ENCODE measurements at places on chromosomes 4 and X.

DNA sequence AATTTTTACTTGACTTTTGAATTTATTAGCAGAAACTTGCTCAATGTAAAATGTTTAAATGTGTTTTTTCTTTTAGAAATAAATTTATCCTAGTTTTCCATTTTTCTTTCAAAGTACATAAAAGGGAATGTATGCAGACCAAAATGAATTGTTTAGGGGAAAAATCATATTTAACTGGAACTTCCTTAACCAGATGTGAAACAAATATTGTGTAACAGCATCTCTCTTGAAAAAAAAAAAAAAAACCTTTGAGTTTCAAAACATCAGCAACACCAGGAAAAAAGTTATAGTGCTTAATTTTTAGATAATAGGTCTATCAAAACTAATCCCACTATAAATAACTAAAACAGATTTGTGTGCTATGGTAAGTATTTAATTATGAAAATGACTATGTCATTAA lies 14.5 kb upstream of the CCNA2 start:
- DNase-seq, result no peak

GRCh38 chrX:151985955-151986354 lies 11.5 kb upstream of the GABRE start:
- DNase-seq, result no peak

GRCh38 chr4:152967907-152968306 lies 31.8 kb downstream of the FHDC1 start:
- DNase-seq, result no peak

GRCh38 chr4:155666344-155667221 lies at the start of gene GUCY1A1:
Gene GUCY1A1, plus strand, starts transcription at chr4:155666848. Its CDS starts 30,020 bp downstream, at chr4:155696868.
- DNase-seq, result no peak

GRCh38 chr4:3494462-3494871 lies 31.4 kb downstream of the DOK7 start:
- peak; percentile 30 for DNase-seq

DNA sequence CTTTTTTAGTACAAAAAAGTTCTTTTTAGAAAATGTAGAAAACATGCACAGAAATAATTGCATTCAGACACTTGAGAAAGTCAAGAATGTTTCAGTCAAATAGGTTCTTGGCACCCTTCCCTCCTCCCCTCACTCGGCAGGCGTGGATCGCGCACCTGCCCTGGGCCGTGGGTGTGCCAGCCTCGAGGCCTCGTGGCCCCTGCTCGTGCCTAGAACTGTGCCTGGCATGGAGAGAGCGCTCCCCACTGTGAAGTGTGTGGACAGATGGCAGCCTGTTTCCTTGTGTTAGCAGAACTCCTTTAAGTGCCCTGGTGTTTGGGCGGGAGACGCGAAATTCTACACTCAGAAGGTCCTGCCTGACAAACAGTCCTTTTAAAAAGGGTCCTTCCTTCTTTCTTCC lies 14.7 kb downstream of the RGS12 start:
- no peak for DNase-seq

DNA sequence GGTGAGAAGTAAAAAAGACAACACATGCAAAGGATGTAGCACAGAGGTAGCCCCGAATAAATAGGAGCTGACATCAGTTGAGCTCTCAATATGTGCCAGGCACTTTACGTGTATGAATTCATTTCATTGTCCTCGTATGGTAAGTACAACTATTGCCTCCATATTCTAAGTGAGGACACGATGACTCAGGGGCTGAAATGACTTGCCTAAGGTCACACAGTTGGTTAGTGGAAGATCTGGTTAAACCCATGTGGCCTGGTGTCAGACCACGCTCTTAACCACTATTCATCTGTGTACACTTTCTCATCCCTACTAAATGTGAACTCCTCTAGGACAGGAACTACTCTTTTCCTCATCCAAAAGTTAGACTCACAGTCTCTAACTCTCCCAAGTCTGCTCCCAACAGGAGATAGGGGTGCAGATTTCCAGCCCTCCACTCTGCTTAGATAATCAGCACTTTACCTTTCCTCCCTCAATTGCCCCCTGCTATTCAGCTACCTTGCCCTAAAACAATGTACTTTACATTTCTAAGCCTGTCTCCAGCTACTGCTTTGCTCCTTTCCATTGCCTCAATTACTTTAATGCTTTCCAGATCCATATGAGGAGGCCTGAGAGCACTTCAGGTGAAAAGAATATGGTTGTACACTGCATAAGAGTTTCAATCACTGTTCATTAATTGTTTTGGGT lies 58.8 kb upstream of the LHFPL1 start:
- DNase-seq, result no peak

DNA sequence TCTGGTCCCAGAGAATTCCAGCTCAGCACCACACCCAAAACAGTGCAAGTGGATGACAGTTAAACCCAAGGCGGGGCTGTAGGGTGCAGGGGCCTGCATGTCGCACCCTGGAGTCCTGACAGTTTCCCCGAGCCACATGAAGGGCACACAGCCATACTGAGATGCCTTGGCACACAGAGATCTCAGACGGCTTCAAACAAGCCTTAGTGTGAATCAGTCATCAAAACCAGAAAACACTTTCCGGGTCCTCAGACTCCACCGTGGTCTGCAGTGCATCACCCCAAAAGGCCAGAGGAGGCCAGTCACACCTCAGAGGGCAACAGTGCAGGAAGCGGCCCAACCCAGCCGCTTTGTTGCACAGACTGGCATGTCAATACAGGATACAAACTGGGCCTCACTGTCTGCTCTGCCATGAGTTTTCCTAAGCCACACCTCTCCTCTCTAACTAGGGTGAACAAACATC lies 64.6 kb upstream of the ENPP6 start:
- DNase-seq, result peak; percentile 54

DNA sequence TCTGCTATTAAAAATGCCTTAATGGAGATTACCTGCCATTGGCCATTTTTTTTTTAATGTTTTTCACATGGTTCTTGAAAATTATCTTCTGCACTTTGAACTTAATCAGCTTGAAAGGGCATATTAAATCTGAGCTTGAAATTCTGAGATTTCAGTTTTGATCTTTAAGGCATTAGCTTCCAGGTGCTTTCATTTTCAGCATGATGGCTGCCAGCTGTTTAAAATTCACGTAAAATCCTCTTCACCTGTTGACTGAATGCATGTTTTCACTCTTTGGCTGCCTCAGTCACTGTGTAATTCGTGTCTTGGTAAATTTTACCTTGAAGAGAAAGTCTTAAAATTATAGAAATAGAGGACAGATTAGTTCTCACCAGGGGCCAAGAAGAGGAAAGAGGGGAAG lies 39.6 kb downstream of the SMAD1 start:
- no peak for DNase-seq

DNA sequence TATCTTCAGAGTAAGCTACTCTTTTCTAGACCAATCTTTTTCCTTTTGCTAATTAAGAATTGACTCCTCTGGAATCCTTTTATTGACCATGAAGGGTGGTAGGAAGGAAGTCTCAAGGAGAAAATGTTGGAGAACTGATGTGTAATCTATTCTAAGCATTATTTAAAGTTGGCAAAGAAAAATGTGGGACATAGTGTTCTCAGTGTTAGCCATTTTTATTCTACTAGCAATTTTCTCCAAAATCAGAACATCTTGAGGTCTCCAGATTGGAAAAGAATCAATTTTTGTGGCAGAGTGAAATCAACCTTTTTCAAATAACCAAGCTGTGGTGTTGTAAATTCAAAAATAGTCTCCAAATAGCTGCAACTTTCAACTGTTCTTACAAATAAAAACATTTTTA lies 18.4 kb upstream of the DMP1 start:
- no peak for DNase-seq

- DNase-seq, result no peak
Observed at GRCh38 chrX:41664908-41665307, 23.9 kb upstream of the GPR34 start.

GRCh38 chr4:37392521-37393255 lies 148.1 kb downstream of the NWD2 start:
- DNase-seq, result no peak

GRCh38 chrX:20906571-20906970 lies 467.6 kb upstream of the CNKSR2 start:
- no peak for DNase-seq

DNA sequence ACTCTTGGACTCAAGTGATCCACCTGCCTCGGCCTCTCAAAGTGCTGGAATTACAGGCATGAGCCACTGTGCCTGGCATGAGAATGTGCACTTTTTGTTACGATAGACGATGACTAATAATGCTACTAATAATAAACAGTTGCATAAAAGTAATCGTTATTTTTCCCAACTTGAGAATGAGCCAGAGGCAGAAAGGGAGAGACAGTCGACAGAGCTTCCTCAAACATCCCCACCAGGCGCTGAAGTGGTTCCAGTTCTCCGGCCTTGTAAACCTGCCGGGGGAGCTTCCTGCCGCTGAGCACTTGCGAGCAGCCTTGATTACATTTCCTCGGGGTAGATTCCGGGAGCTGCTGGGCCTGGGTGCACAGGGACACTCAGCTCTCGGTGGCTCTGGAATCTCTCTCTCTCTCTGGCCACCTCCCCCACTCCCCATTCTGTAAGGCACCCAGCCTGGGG lies 8.9 kb upstream of the HTRA3 start:
- no peak for DNase-seq

DNA sequence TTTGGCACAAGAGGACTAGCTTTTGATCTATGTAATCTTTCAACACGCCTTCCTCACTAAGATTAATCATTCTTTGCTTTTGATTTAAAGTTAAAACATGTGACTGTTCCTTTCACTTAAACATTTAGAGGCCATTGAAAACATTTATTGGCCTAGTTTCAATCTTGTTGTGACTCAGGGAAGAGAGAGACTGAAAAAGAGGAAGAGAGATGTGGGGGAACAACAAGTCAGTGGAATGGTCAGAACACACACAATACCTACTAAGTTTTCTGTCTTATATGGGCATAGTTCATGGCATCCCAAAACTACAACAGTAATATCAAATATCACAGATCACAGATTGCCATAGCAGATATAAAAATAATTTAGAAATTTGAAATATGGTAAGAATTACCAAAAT lies 812.9 kb upstream of the AGA start:
- DNase-seq, result no peak

DNA sequence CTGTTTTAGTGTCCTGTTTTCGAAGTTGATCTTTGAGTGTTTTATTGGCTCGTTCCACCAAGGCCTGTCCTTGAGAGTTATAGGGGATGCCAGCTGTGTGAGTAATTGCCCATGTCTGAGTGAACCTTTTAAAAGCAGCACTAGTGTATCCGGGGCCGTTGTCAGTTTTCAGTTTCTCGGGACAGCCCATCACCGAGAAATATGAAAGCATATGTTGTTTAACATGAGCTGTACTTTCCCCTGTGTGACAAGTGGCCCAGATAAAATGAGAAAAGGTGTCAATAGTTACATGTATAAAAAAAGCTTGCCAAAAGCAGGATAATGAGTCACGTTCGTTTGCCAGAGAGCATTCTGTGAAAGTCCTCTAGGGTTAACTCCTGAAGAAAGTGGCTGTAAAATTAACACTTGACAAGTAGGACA lies 48.6 kb upstream of the RASSF6 start:
- DNase-seq, result peak; percentile 92

DNA sequence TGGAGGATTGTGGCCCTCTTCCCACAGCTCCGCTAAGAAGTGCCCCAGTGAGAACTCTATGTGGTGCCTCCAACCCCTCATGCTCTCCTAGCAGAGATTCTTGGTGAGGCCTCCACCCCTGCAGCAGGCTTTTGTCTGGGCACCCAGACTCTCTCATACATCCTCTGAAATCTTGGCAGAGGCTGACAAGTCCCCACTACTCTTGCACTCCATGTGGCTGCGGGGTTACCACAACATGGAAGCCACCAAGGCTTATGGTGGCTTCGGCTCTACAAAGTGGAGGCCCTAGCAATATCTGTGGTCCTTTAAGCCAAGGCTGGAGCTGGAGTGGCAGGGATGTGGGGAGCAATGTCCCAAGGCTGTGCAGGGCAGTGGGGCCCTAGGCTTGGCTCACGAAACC lies 255.2 kb downstream of the COX7B2 start:
- no peak for DNase-seq

DNA sequence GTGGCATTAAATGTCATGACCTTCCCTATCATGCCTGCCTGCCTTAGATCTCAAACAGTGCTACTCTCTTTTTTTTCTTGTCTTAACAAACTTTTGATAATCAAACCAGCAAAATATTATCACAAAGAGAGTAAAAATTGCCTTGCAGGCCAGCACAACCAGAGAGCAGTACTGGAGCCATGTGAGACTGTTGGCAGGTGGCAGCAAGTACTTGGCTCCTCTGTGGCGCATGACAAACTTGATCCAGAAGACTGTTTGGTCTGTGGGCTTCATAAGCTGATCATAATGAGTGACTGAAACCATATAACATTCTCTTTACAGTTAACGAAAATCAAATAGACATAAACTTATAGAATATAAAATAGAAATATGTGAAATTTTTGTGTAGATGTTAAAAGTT lies 33.3 kb upstream of the UGT2A3 start:
- no peak for DNase-seq

DNA sequence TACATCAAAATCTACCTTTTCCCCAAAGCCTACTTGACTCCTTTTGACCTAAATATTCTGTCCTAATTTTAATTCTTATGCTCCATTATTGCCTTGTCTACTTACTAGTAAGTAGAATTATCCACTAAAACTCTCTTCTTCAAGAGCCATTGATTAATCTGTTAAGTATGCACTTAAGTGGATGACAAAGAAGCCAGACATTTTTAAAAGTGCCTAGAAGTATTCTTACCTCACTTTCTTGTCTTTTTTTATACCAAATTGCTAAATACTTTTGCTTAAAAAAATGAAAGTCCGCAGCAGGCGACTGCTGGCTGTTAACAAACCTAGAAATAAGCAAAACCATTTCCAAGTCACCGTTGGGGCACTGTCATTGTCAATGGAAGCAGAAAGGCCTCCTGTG lies 20.1 kb upstream of the FRMPD4 start:
- DNase-seq, result no peak

DNA sequence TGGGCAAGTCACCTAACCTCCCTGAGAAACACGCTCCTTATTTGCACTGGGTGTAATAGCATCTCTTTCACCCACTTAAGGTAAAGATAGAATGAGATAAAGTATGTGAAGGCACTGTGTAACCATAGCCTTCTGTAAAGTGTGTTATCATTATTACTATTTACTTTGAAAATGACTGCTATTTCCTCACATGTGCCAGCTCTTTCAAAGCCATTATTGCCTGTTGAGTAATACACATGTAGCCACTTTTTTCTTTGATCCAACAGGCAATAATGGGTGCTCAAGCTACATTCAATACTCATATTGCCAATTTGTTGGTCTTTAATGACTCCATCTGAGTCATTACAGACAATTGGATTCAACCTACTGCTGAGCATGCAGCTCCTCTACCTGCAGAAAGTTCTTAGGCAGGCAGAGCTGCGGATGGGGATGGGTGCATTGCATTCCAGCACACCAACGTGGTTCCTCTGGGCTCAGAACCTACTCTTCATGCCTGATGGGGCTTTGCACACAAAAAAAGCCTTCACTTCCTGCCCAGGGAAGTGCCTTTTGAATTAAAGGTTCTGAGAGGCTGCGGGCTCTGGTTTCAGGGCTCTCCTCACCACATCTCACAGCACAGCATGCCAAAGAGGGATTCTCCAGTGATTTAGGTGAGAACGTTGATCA lies 9.7 kb downstream of the PTCHD1 start:
- no peak for DNase-seq

- DNase-seq, result no peak
Observed at GRCh38 chr4:146191766-146192458, 16.4 kb downstream of the LSM6 start.

GRCh38 chr4:186858355-186858754 lies 134.7 kb upstream of the FAT1 start:
- DNase-seq, result no peak
